Astrocyte of the cerebellum (primary cell): ENCODE measurements at places on chromosomes 7 and 10.

DNA sequence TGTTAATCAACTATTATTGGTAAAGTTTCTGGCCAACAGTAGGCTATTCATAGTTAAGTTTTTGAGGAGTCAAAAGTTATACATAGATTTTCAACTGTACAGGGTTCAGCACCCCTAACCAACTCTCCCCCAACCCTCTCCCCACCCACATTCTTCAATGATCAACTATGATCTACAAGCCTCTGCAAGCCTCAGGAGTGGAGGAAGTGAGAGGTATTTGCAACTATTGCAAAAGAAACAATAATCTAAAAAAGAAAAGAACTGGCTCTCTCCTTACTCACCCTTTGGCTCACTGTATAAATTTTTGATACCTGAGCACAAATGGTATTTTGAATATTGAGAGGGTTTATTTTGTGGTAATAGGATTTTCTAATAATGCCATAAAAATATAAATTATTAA, 179.8 kb downstream of the IPMK start:
- no peak for DNase-seq

GRCh38 chr10:5317547-5318107, 47.1 kb upstream of the UCN3 start:
- no peak for DNase-seq

DNA sequence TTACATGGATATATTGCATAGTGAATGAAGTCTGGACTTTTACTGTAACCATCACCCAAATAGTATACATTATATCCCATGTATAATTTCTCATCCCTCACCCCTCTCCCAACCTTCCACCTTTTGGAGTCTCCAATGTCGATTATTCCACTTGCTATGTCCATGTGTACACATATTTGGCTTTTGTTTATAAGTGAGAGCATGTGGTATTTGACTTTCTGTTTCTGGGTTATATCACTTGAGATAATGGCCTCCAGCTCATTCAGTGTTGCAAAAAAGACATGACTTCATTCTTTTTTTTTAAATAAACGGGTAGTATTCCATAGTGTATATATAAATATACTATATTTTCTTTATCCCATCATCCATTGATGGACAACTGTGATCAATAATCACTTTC, 288.6 kb upstream of the BMPER start:
- no peak for DNase-seq

- DNase-seq: no peak
Observed at GRCh38 chr10:35644050-35644950, 2.2 kb upstream of the FZD8 start.

DNA sequence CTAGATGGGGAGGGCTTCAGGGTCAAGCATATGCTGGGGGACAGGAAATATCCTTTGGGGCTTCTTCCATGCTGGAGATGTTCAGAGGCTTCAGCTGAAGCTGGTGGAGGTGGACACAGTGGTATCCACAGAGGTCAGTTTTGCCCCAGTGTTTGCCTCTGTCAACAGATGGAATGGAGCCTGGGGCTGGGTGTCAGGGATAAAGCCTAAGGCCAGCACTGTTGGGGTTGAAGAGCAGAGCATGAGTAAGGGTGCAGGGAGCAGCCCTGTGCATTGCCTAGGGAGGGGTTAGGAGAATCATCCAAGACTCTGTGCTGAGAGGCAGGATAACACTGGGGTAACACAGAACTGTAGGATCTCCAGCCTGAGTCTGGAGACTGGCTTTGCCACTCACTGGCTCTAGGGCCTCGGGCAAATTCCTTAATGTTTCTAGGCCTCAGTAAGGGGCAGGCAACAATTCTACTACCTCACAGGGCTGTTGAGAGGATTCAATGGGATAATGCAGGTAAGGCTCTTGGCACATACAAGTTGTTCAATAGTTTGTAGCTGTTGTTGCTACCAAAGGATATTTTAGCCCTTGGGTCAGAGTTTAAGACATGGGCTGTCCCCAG, 21.8 kb upstream of the MYL7 start:
- DNase-seq: no peak

GRCh38 chr10:112429147-112429546, 17.6 kb downstream of the ZDHHC6 start:
- DNase-seq: no peak

DNA sequence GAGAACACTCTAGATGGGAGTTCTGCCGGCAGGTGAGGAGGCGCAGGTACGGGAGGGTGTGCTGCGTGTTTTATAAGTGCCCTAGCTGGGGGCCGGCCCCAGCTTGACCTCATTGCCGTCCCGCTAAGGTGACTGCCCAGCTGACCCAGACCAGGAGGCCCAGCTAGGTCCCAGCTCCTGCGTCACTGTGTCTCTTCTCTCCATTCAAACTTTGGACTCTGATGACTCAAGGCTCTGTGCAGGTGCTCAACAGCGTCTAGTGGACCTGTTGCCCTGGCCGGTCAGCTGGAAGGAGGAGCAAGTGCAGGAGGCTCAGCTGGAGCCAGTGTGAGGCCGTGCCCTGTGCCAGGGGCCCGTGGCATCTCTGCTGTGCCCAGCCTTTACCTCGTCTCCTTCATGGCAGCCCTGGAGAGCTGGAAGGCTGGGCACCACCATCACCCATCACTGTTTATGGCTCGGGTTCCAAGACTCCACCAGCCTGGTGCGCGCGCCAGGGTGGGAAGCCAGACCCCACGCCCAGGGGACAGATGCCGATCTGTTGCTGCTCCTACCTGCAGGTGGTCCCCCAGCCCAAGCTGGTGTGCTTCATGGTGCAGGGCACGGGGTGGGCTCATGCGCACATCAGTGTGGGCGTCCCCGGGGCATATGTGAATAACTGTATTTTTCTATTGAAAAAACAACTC, 14.6 kb downstream of the LHPP start:
- no peak for DNase-seq

DNA sequence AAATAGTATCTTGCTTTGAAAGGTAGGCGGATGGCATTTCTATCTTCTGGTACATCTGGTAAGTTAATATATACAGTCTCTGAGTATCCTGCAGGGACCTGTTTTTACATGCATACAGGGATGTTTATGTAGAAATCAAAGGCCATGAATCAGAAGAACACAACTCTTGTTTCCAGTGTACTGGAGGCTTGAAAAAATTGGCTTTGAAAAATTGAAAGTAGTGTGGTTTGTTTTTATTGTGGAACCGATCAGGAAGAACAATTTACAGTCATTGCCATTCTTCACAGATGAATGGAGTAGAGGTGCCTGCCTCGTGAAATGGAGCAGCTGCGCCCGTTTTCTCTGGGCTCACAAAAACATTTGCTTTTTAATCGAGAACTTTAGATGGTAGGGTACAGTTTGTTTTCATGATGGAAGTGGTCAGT, 54.0 kb upstream of the RPA3 start:
- DNase-seq: no peak
